ENCODE measurements at places on chromosomes 3 and 15.

DNA sequence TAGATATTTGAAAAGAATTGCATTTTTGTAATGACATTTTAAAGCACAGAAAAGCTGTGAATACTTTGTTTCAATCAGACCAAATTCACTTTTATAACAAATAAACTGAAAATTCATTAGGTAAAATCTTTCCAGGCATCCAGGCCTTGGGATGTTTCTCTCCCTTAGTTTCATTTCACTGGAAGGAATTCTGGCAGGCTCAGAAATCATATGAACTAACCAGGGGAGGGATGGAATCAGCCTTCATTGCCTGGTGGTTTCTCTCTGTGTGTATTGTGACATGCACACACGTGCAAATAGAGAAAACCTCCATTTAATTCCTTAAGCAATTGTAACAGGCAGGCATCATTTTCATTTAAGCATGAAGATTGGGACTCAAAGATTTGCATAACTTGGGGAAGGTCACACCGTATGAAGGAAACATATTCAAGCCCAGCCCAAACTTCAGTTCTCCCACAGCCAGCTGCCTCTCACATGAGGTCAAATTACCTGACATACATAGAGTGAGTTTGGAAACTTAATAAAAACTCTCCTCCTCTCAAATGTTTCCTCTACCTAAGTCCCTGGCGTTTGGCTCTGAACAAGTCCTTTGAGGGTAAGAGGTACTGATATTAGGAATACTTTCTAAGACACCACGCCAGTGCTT, 376.1 kb upstream of the MCTP2 start:
- DNase-seq, result no peak

DNA sequence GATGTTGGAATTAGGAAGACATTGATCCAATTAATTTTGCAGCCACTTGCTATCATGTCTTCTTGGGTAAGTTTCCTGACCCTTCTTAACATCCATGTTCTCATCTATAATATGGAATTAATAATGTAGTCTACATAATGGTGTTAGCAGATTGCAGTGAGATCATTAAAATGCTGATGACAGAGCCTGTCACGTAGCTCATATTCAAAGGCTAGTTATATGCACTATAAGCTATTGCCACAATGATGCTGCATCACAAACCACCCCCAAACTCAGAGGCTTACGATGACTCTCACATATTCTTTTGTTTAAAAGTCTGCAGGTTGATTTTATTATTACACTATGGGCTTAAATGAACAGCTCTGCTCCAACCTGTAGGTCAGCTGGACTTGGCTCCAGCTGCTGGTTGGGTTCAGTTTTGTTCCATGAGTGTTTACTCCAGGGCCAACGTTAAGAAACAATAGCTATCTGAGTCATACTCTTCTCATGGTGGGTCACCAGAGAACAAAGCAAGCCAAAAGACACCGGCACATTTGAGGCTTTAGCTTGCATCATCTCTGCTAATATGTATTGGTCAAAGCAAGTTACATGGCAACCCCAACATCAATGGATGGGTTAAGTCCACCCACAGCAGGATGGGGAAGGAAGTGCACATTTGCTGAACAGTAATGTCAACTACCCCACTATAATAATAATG, 250.0 kb upstream of the SLCO3A1 start:
- DNase-seq, result no peak

DNA sequence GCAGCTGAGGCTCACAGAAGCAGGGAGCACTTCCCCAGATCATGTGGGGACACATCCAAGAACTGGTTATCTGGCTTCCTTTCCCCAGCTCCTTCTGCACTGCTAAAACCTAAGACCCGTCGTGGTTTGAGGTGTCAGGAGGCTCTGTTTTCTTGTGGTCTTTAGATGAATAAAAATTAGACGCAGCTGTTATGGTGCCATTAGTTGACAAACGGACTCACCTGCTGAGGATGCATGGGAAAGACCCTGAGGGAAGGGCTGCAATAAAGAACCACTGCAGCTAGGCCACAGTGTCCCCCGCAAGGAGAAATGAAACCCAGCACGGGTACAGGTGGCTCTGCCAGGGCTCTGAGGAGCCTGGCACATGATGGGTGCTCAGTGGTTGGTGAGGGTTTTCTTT, 99.4 kb downstream of the IQSEC1 start:
- no peak for DNase-seq

- DNase-seq, result no peak
Measured at GRCh38 chr3:46162975-46163555, 45.0 kb downstream of the CCR1 start.

- DNase-seq, result no peak
Measured at GRCh38 chr3:24128199-24129005, 183.3 kb downstream of the NR1D2 start.

GRCh38 chr15:54101664-54102270, 123.5 kb downstream of the UNC13C start:
- DNase-seq, result no peak

DNA sequence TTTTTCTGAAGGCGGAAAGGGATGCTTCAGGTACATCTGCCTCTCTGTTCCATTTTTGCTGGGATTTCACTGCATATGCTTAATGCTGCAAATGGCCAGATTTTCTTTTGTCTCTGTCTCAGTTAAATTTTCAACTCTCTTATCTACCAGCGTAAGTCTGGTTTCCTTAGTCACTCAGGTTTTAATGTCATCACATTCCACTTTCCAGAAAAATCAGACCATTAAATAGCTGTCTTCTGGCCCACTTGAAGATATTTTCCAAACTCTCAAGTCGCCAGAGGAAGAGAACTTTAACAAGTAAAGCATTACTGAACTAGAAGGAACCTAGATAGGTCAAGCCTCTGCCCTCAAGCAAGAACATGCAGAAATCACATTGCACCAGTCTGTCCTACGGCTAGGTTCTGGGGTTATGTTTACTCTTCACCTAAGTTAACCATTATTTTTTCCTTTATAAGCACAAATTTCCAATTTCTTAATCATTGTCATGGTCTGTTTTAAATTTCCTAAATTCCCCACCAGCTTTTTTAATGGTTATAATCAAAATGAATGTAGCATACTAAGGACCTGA, 26.5 kb downstream of the AVEN start:
- no peak for DNase-seq

- DNase-seq, result no peak
Measured at GRCh38 chr3:197454014-197454413, 101.8 kb downstream of the BDH1 start.

- DNase-seq, result no peak
Measured at GRCh38 chr3:29181149-29181780, 99.6 kb upstream of the RBMS3 start.

DNA sequence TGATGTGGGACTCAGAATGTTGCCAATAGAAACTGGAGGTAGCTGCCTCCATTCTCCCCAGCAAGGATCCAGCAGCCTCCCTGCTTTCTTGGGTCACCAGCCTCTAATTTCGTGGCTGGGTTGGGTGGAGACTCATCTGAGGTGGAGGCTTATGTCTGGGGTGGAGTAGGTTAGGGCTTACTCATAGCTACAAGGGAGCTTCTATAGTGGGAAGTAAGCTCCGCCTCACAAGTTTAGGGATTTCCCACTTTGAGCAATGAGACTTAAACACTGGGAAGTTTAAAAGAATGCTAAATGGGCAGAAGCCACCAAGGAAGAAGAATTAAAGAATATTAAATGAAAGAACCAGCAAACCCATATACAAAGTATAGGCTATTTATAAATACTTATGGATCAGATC, 63.8 kb downstream of the GJD2 start:
- no peak for DNase-seq

DNA sequence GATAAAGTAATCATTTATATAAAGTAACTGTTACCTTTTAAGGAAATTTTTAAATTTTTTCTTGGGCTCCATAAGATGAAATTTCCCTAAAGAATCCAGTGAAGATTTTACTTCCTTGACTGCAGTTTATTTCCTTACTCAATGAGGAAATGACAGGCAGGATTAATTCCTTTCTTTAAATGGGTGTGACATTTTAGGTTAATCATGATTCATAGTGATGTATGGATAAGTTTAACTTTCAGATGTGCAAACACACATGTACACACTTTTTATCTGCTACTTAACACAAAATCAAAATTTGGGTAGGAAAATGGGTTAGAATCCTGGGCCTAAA, 11.2 kb upstream of the LEO1 start:
- no peak for DNase-seq

DNA sequence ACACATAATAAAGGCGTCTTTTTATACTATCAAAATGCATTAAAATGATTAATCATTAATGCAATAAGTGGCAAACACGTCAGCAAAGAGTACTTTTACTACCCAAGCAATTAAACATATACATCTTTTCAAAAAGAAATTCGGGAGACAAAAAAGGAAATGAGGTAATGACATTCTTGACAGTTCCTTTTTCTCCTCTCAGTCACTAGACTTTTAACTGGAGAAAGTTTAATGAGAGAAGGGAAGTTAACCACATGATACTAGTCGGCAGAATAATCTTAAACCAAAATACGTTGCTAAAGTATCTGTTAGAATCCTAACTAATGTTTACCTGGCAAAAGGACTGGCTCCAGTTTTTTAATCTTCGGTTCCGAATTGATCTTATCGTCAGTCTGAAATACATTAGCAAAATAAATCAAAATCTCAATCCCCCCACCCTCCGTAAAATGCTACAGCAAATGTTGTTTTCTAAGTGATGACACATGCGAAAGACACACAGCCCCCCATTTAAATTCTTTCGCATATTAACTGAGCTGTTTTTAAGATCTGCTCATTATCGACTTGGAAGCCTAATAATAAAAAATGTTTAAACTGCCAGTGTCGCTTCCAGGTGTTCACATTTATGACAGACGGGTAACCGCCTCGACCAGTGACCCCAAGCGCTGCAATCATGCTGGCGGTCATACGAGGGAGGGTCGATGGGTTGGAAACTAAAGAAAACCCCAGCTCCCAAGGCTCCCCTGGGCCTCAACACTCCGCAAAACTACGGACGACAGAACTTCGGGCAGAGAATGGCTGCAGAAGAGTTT, 778 bp downstream of the MTMR10 start:
- no peak for DNase-seq

DNA sequence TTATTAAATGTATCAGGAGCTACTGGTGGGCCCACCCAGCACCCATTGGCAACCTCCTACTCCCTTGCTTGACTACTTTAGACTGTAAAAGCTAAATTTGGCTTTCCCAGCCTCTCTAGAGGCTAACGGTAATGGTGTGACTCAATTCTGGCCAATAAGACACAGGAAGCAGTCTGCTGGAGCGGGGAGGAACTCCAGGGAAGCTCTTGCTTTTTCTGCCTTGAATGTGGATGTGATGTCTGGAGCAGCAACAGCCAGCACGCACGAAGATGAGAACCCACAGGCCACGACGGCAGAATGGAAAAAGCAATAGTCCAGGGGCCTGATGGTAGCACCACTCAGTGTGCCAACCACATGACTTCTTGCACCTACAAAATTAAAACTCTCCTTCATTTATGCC, 39.9 kb downstream of the RAB6B start:
- no peak for DNase-seq

- DNase-seq, result no peak
Measured at GRCh38 chr3:4606911-4607310, 113.8 kb downstream of the ITPR1 start.

- DNase-seq, result no peak
Measured at GRCh38 chr15:72117486-72118016, 399 bp downstream of the MYO9A start.

DNA sequence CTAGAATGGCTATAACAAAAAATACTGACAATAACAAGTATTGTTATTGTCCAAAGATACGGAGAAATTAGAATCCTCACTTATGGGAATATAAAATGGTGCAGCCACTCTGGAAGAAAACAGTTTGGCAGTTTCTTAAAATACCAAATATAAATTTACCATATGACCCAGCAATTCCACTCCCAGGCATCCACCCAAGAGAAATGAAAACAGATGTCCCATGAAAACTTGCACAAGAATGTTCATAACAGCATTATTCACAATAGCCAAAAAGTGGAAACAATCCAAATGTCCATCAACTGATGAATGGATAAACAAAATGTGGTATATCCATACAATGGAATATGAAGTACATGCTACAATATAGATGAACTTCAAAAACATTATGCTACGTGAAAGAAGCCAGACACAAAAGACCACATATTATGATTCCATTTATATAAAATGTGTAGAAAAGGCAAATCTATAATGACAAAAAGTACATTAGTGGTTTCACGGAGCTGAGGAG, 9.4 kb downstream of the AAGAB start:
- no peak for DNase-seq

Data from NCI-H1930 (cell line).